NCI-H345 (cell line): ENCODE measurements at places on chromosomes 12 and 14.

GRCh38 chr12:31477687-31478086 is 113.2 kb downstream of the DENND5B start:
- DNase-seq: no peak

DNA sequence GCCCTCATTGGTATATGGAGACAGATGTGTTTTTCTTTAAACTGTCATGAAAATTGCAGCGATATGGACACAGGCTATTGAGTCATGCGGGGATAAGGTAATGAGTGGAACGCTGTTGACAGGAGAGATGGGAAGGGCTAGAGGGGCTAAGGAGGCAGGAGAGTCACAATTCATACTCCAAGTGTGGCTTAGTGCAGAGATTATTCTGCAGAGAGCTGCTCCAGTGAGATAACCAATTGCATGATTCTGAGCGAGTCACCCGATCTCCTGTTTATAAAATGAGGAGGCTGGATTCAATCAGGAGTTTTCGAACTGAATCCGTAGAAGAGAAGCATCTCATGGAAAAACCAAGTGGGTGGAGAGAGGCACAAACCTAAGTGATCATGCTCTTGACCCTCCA is 106.4 kb upstream of the PLEKHG7 start:
- no peak for DNase-seq

- DNase-seq: no peak
These were observed 106.2 kb downstream of the TMEM30B start for GRCh38 chr14:61174987-61175386.

DNA sequence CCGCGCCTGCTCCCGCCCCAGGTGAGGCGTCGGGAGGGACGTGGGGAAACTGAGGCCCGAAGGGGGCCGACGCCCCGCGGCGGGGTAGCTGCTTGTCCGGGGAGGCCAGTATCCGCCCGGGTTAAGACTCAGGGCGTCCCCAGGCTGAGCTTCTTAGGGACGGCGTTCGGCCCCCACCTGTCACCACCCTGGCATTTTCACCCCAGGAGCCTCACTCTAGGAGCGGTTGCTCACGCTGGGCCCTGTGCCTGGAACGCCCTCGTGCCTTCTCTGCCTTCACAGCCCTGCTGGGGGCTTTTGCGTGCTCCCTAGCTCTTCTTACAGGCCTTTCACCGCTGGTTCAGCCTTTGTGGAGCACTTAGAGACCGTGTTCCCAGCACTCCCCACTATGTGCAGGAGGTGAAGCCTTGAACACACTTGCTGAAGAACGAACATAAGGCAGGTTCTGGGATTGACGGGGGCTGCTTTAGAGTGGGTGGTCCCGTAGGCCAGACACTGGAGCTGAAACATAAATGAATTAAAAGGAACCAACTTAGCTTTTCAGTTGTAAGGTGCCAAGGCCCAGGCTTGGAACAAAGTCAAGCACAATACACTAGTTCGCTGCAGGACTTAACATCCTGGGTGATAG is 601 bp downstream of the ZNF839 start:
- peak; percentile 29 for DNase-seq

- peak; percentile 41 for DNase-seq
These were observed at the start of gene GALNT6 for GRCh38 chr12:51391283-51392123. GALNT6 (minus strand) TSS chr12:51391406; CDS start chr12:51379781, 11,625 bp downstream.
